Activated CD8-positive, alpha-beta memory T cell treated with anti-CD3 and anti-CD28 coated beads for 36 hours (primary cell): ENCODE measurements at places on chromosomes 12 and 14. TPM values are rescaled to one million over a fixed set of nuclear protein-coding genes. Genes with fewer than 3 reads are reported as not detected.

IQSEC3 gene
- 1.8 TPM for total RNA-seq

DNAI7 gene
- total RNA-seq: 0.10 TPM

IL22 gene
- 1.4 TPM for total RNA-seq

FAM90A1 gene
- 0.15 TPM for total RNA-seq

CLEC2A gene
- not detected for total RNA-seq

RNASE3 gene
- not detected for total RNA-seq

KRT4 gene
- not detected for total RNA-seq

POMT2 gene
- total RNA-seq: 26.5 TPM

RNASE2 gene
- not detected for total RNA-seq

OR11G2 gene
- not detected for total RNA-seq

KLRK1 gene
- total RNA-seq: 126 TPM

RERGL gene
- not detected for total RNA-seq

SMOC1 gene
- not detected for total RNA-seq

RAB5B gene
- total RNA-seq: 27.5 TPM

KRT79 gene
- 0.23 TPM for total RNA-seq

KRT85 gene
- not detected for total RNA-seq

AKAP5 gene
- 4.5 TPM for total RNA-seq

SIX6 gene
- not detected for total RNA-seq

LIN7A gene
- total RNA-seq: not detected

MAP3K12 gene
- total RNA-seq: 13.8 TPM

LDHB gene
- 1,754 TPM for total RNA-seq

MYO1H gene
- total RNA-seq: not detected

CEBPE gene
- total RNA-seq: 0.21 TPM

DENND5B gene
- 0.13 TPM for total RNA-seq

LPAR5 gene
- total RNA-seq: 8.3 TPM

DHH gene
- total RNA-seq: not detected

CAPS2 gene
- 1.9 TPM for total RNA-seq

ANKS1B gene
- total RNA-seq: 0.21 TPM

ARHGDIB gene
- 515 TPM for total RNA-seq

C1S gene
- 1.0 TPM for total RNA-seq

RIN3 gene
- 61.1 TPM for total RNA-seq

ENDOU gene
- total RNA-seq: not detected

ACRBP gene
- total RNA-seq: 0.88 TPM
